ENCODE measurements at places on chromosomes 1 and 21. TPM values are rescaled to one million over a fixed set of nuclear protein-coding genes. Genes with fewer than 3 reads are reported as not detected.

GJB5 gene
- not detected for total RNA-seq

SMG5 gene
- total RNA-seq, result 46.5 TPM

KIAA1614 gene
- 2.9 TPM for total RNA-seq

TNNT2 gene
- not detected for total RNA-seq

TNNI3K gene
- total RNA-seq, result not detected

MARK1 gene
- not detected for total RNA-seq

KRTAP22-2 gene
- total RNA-seq, result not detected

CLDN14 gene
- total RNA-seq, result 0.14 TPM

HRNR gene
- total RNA-seq, result not detected

NGF gene
- total RNA-seq, result 40.8 TPM

REN gene
- 0.27 TPM for total RNA-seq

UBE2U gene
- total RNA-seq, result not detected

RGS21 gene
- not detected for total RNA-seq

C1QB gene
- total RNA-seq, result not detected

SYDE2 gene
- total RNA-seq, result 11.8 TPM

UAP1 gene
- total RNA-seq, result 117 TPM

TNFRSF18 gene
- total RNA-seq, result not detected

EDN2 gene
- not detected for total RNA-seq

CD160 gene
- total RNA-seq, result not detected

KIF17 gene
- total RNA-seq, result 7.6 TPM

KCNJ9 gene
- total RNA-seq, result not detected

MYOG gene
- not detected for total RNA-seq

APOBEC4 gene
- not detected for total RNA-seq

KCNK2 gene
- total RNA-seq, result 61.5 TPM

FMO1 gene
- total RNA-seq, result not detected

ARHGAP30 gene
- total RNA-seq, result not detected

TMCO4 gene
- 29.2 TPM for total RNA-seq

CD247 gene
- total RNA-seq, result not detected

TBX19 gene
- 0.39 TPM for total RNA-seq

CSMD2 gene
- total RNA-seq, result 2.6 TPM

PLOD1 gene
- total RNA-seq, result 368 TPM

AIM2 gene
- total RNA-seq, result not detected

OLFM3 gene
- total RNA-seq, result not detected

TLR5 gene
- total RNA-seq, result not detected

EIF3I gene
- total RNA-seq, result 281 TPM

TLCD4 gene
- total RNA-seq, result 0.18 TPM

SRGAP2B gene
- 37.0 TPM for total RNA-seq

ADORA3 gene
- total RNA-seq, result not detected

KRTAP12-2 gene
- total RNA-seq, result not detected

FCRL5 gene
- total RNA-seq, result not detected

COL24A1 gene
- total RNA-seq, result 1.3 TPM

HMGN2 gene
- 440 TPM for total RNA-seq

MFAP2 gene
- 34.8 TPM for total RNA-seq

FMN2 gene
- 97.8 TPM for total RNA-seq

FAM177B gene
- not detected for total RNA-seq

LAMB3 gene
- 12.4 TPM for total RNA-seq

ARHGEF2 gene
- total RNA-seq, result 89.7 TPM

RGS5 gene
- 5.1 TPM for total RNA-seq

PLA2G5 gene
- total RNA-seq, result not detected

AQP10 gene
- not detected for total RNA-seq

KCNC4 gene
- total RNA-seq, result 20.4 TPM

KCNN3 gene
- total RNA-seq, result not detected

ZSCAN20 gene
- 6.2 TPM for total RNA-seq

TMEM183A gene
- 48.9 TPM for total RNA-seq

LDLRAD1 gene
- total RNA-seq, result not detected

All from HFFc6 (cell line).